Putamen (tissue), 1 donor: ENCODE measurements at places on chromosomes 7 and 10.
A peak's percentile ranks its signal among the peaks of the same experiment; 100 is the strongest.

DNA sequence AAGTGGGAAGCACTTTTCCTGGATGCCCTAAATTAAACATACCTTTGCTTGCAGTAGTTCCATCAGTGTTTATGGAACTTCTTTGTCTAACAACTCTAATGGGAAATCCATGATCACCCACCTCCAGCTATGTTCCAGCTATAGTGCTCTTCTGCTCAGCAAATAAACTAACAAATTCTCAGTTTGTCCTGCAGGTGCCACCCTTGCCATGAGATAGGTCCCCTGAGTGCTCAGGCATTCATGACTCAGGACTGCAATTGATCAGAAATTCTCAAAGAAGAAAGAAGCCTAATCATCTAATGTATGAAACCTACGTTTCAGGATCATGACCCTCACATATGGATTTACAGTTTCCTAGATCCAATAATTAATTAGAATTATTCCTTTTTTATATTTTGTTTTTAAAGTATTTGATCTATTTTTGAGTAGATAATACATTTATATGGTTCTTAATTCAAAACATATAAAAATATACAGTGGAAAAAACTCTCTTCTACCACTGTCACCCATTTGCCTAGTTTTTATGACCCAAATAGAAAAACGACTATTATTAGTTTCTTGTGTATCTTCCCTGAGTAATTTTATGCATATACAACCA, 48.7 kb upstream of the DYNC1I1 start:
- DNase-seq = peak; percentile 44

- DNase-seq = no peak
Observed at GRCh38 chr7:47367369-47367768, 214.5 kb downstream of the TNS3 start.

DNA sequence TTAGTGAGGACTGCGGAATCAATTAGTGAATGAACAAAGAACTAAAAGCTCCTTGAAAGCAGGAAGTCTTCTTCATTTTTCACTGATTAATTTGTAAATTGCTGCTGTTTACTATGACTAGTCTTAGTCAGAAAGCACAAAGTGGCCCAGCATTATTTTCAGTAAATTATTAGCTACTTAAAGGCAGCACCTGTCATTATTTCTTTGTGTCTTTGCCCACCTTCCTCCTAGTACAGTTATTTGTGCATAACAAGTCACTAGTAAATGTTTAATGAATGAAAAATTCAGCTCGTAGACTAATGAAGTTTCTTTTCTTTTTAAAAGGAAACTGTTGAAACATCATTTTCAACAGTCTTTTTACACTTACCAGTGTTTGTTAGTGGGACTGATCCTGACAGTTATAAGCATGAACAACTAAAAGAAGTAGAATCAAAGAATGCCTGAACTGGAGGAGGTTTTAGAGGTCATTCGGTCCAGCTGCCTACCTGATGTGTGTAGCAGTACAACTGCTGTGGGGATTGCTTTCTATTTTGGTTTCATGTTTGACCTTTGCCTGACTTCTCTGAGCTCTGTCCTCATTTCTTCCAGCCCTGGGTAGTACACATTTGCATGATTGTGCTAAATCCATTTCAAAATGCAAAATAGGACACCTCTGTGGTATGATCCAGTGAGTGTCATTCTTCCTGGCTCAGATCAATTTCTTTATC, 140.0 kb upstream of the PHYHIPL start:
- no peak for DNase-seq

- no peak for DNase-seq
Observed at GRCh38 chr10:8498881-8499280, 444.4 kb downstream of the GATA3 start.

- DNase-seq = no peak
Observed at GRCh38 chr7:69674701-69675182, 76.5 kb downstream of the AUTS2 start.

GRCh38 chr10:49225218-49225876, 37.2 kb upstream of the TMEM273 start:
- no peak for DNase-seq

DNA sequence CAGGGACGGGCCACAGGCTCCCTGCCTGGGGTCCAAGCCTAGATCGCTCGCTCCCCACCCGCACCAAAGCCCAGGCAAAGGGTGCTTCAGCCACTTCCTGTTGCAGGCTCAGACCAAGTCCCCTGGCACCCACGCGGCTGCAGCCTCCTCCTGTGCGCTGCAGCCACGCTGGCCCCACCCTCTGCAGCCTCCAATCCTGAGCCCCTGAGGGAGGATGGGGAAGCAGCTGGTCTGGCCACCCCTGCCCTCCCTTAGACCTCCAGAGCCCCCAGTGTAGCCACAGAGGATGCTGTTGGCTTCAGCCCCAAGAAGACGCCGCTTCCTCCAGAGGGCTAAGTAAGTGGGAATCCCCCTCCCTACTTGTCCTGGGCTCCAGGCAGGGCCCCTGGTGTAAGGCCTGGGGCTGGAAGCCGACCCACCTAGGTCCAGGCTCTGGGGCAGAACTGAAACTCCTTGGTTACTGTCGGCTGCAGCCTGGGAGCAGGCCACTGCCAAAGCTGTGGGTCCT, 9.4 kb downstream of the LIMK1 start:
- peak; percentile 23 for DNase-seq

GRCh38 chr7:52463341-52463740, 572.1 kb upstream of the POM121L12 start:
- no peak for DNase-seq

GRCh38 chr7:70570029-70570428, 561.9 kb upstream of the GALNT17 start:
- no peak for DNase-seq

GRCh38 chr7:1690359-1690958, 20.4 kb downstream of the ELFN1 start:
- DNase-seq = no peak
